ENCODE measurements at places on chromosomes 5 and 9.

DNA sequence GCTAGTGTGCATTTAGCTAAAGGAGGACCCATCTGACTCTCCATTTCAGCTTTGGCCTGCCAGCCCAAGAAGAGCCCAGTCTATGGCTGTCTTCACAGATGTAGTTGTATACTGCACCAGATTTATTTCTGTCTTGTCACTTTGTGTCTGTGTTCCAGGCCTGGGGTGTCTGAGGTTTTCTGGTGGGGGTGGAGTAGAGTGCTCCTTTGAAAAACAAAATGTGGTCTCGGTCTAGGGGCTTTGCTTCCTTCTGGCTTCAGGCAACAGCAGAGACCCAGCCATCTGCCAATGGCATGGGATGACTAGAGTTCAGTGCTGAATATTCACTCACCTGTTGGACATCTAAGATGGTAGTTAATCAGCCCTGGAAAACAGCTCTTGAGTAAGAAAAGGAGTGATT lies 10.9 kb downstream of the IGIP start:
- no peak for DNase-seq

DNA sequence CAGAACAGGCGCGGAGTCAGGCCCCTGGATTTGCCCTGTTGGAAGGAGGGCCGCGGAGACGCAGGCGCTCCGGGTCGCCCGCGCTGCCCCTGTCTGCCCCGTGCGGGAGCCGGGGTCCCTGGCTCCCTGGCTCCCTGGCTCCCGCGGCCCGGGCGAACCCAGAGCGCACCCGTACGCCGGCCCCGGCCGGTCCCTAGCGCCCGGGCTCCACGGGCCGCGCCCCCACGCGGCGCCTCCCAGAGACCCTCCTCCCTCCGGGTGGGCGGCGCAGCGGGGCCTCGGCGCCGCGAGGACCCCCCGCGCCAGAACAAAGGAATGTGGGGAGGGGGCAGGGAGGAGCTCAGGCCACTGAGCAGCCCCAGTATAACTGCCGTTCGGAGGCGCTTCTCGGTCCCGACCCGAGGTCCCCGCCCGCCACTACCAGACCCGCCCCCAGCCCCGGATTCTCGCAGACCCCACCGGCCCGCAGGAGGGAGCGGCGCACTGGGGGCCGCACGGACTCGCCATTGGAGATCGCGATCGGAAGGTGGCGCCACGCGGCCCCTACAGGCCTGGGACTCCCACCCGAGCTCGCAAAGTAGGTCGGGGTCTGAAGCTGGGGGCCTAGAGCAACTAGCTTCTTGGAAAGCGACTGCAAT lies 2.4 kb downstream of the NFIL3 start:
- no peak for DNase-seq

GRCh38 chr5:54524704-54525103 lies 7.1 kb downstream of the SNX18 start:
- no peak for DNase-seq

DNA sequence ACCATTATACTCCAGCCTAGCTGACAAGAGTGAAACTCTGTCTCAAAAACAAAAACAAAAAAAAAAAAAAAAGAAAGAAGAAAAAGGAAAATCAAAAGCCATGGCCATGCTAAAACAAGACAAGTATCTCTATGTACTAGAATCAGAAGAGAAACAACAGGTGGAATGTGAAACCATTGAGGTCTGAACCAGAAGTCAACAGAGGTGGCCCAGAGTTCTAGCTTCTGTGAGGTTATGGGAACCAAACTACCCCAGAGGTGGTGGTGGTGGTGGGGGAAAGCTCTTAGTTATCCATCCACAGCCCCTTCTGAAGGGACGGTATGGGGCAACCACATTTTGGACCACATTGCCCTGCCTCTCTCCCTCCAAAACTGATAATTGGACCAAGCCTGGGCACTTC lies 59.5 kb upstream of the ZNF366 start:
- no peak for DNase-seq

DNA sequence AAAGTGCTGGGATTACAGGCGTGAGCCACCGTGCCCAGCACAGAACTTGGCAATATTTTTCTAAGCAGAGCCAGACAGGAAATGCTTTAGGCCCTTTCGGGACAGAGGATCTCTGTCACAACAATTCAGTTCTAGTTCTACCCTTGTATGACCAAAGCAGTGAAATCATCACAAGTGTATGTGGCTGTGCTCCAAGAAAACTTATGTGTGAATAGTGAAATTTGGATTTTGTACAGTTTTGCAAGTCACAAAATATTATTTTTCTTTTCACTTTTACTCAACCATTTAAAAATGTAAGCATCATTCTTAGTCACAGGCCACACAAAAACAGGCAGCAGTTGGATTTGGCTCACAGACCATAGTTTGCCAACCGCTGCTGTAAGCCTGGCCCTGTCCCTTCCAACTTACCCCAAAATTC lies 20.4 kb upstream of the PRUNE2 start:
- DNase-seq: no peak
